ENCODE measurements at places on chromosomes 6 and 20.
A peak's percentile ranks its signal among the peaks of the same experiment; 100 is the strongest.

GRCh38 chr6:128464790-128465189, 55.6 kb downstream of the PTPRK start:
- DNase-seq = no peak

DNA sequence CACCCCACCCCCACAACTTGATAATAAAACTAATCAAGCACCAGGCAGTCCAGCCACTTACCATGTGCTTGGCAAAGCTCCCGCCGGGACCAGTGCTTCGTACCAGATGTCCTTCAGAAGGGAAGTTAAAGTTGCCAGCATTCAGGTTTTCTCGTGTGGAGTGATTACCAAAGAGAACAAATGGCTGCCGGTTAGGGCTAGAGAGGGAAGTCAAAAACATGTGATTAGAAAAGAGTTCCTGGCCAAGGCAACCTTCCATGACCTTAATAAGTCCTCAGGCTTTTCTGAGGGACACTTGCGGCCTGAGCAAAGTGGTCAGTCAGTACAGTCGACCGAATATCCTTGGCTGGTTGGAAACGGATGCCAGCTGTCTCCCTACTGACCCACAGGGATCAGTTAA, 67.0 kb downstream of the DNAAF9 start:
- DNase-seq = no peak

- DNase-seq = no peak
Measured at GRCh38 chr20:37333848-37334318, 12.1 kb upstream of the SRC start.

- DNase-seq = no peak
Measured at GRCh38 chr6:20162515-20162914, 49.8 kb downstream of the MBOAT1 start.

DNA sequence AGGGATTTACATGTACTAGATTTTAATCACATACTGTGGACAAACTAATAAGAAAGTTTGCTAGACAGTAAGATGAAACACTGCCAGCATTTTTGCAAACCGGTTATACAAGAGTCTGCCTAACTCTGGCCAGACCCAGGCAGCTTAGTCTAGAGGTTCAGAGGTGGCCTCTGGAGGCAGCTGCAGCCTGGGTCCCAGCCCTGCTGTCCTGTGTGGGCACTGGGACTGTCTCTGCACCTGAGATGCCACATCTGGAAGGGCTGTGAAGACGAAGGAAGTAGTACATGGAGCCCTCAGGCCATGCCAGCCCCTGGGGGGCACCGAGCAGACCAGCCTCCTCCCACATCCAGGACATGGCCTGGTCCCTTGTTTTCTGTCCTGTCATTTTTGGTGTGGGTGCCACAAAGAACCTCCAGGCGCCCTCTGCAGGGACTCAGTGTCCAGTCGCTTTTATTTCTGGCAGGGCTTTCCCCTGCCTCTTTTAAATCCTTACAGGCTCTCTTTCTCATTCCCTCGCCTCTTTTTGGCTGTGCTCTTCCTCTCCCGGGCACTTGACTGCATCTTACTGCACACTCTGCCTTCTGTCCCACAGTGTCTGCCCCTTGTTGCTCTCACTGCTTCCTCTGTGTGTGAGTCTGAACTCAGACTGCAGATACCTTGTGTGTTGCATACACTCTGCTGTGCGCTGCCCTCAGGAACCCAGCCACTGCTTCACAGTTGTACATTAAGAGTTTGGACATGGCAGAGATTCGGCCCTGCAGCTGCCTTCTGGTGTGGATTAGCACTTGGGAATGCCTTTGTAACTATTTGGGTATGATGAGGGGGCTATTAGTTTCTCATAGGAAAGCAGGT, 216.7 kb downstream of the ZDHHC14 start:
- peak; percentile 86 for DNase-seq

DNA sequence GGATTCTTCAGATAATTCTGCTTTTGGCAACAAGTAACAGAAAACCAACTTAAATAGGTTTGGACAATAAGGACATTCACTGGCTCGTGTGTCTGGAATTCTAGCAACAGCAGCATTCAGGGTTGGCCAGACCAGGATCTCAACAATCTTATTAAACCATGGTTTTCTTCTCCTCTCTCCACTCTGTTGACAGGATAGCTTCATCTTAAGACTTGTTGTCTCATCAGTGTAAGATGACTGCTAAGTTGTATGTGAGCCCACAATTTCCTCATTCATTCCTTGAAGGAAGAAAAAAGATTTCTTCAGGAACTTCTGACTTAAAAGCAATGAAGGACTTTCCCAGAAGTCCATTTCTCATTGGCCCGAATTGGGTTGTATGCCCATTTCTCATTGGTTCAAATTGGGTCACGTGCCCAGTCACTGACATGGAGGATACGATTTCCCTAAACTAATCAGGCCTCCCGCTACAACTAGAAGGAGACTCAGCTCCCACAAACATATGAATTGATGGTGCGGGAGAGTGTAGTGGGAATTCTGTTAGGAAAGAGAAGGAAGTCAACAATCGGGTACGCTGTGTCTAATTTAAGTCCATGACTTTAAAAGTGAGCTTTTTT, 83.7 kb downstream of the SLC22A3 start:
- no peak for DNase-seq

- DNase-seq = no peak
Measured at GRCh38 chr6:123830120-123830519, 26.5 kb downstream of the NKAIN2 start.

DNA sequence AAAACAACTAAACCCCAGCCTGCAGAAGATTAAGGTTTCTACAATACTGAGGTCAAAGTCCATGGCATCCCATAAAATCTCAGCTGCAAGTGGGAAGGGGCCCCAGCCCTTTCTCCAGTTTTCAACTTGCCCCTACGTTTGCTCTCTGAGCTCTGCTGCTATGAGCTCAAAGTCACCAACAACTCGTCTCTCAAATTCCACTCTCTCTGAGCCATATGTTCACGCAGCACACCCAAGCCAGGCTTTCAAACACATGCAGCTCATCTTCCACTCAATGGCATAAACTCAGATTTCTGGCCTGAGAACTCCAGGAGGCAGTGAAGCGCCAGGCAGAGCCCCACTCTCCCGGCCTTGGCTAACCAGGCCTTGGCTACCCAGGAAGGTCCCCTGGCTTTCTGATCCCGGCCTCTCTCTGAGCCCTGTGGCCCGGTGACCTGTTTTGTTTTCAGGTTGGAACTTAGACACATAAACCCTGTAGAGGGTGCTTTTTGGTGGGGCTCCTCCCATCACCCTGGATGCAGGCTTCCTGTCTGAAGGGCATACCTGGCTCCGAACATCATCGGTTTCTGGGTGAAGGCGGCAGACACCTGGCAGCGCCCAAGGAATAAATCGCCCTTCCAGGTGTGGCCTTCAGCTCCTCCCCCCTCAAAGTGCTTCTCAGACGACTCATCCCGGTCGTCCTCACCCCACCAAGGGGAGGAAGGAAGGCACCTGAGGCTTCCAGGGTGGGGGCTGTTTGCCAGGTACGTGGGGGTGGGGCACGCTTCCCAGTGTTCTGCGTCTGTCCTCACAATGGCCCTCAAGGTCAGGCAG, 12.4 kb downstream of the SLC22A23 start:
- no peak for DNase-seq

- no peak for DNase-seq
Measured at GRCh38 chr6:21742238-21742660, 148.7 kb downstream of the SOX4 start.
